ENCODE measurements at places on chromosomes 6 and 20.

GRCh38 chr6:126831461-126831860 is 287.0 kb upstream of the RSPO3 start:
- DNase-seq: no peak

- no peak for DNase-seq
Observed at GRCh38 chr6:90687775-90688380, 101.0 kb upstream of the MAP3K7 start.

GRCh38 chr6:35044145-35044745 is 96.9 kb downstream of the TCP11 start:
- no peak for DNase-seq

- DNase-seq: no peak
Observed at GRCh38 chr20:52118016-52118623, 73.5 kb downstream of the ZFP64 start.

GRCh38 chr6:161207200-161207599 is 66.7 kb downstream of the AGPAT4 start:
- no peak for DNase-seq

DNA sequence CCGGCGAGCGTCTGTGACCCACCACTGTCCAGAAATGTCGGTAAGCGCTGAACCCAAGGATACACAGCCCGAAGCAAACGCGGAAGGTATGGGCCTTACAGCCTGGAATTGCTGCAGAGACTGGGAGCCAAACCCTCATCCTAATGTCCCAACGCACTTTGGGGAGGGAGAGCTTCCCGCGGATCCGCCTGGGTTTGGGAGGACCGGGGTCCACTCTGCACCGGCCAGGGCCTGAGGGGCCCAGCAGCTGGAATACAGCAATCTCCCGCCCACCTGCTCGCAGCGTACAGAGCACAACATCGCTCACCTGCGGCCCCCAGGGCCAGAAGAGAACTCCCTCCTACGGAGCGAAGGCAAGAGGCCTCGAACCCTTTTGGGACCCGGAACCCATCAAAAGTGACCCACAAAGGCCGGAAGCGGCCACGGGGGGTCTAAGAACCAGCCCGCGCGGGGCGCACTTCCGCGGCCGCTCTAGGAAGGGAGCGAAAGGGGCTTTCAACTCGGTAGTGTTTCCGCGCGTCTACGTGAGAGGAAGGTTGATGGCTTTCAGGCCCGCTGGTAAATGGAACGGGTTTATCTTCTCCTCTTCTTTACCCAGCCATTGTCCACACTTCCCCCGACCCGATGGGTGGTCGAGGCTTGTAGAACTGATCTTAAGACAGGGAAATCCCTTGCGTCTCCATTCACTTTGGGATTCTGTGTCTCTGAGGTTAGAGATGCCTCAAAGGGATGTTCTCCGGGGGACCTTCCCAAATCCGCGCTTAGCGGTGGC is at the start of gene ZSCAN12:
Gene ZSCAN12 (minus strand): TSS at position 398 of the 772 bp plus-strand sequence. CDS start 1,342 bp downstream, outside the sequence.
- DNase-seq: peak; percentile 56

DNA sequence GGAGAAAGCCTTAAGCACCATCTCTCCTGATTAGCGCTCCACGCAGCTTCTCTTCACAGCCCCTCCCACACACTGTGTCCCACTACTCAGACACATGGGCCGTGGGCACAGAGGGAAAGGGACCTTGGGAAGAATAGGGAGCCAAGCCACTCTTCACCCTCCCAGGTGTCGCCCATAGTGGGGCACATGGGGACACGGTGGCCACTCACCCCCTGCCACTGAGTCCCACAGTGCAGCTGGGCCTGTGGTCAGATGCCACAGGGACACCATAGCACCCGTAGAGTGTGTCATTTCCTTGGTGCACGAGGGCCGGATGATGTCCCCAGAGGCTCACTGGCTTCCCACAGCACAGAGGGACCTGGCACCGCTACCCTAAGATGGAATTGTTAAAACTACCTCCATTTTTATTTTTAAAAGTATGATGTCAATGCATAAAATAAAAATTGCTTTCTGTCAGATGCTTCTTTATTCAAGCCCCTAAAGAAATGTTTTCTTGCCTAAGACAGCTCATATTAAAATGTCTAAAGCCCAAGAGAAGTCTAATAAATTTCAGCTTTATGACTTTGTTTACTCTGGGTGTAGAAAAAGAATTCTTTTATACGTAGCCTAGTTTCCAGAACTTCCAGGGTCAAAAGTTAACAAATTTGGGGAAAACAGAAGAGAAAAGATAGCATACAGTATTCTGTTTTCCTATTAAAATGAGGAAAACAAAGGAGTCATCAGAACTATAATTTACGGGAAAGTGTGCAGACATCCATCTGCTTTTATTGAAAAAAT is 191.0 kb upstream of the SNX9 start:
- DNase-seq: no peak

GRCh38 chr6:22668717-22669116 is 99.4 kb downstream of the HDGFL1 start:
- no peak for DNase-seq

- no peak for DNase-seq
Observed at GRCh38 chr20:22789676-22790075, 205.3 kb upstream of the FOXA2 start.

DNA sequence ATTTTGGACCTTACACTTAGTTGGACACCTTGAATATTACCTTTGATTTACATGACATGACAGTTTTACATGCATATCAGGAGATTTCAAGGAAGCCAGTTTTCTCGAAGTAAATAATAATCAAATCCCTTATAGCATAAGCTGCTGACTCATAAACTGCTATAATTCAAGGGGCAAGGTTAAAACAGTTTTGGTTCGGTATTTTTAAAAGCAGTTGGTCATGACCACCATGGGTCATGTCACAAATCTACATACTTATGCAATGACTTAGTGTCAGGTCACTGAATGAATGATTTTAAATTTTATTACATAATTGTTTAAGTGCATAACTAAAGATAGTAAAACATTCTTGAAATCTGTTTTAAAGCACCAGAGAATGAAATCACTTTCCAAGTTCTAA is 158.0 kb downstream of the DST start:
- no peak for DNase-seq

- DNase-seq: no peak
Observed at GRCh38 chr6:159788753-159789376, 537 bp downstream of the TCP1 start.

DNA sequence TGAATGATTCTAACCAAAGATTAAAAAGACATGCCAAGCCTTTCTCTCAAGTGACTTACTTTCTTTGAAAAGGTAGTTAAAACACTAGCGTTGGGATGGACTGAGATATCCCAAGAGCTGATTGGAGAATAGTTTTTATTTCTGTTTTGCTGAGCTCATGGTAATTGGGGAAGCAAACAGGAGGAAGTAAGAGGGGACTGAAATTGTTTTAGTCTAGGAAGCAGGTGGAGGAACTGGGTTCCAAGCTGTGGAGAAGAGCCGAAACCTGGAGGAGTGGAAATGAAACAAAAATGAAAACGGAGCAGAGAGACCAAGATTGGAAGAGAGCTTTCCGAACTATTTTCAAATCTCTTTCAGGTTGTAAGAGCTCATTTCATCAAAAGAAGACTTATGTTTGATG is 59.9 kb upstream of the TENT5A start:
- no peak for DNase-seq

- DNase-seq: no peak
Observed at GRCh38 chr6:129280749-129281148, 397.8 kb downstream of the LAMA2 start.

DNA sequence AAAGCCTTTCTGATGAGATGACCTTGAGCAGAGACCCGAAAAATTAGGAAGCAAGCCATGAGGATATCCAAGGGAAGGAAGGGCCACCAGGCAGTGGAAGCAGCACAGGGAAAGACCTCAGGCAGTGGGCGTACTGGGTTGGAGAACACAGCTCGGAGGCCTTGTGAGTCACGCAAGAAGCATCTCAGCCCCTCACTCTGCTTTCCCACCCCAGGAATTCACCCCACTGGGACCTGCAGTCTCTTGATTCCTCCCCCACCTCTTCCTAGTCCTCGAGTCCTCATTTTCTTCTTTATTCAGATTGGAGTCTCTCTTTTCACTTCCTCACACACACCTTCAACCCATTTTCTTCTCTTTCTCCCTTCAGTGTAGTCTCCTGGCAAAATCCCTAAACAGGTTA is 27.0 kb downstream of the RPRD1B start:
- DNase-seq: no peak

GRCh38 chr20:63940472-63941266 is 15.5 kb downstream of the UCKL1 start:
- DNase-seq: no peak

GRCh38 chr20:56867128-56867527 is 238.0 kb downstream of the TFAP2C start:
- DNase-seq: no peak

DNA sequence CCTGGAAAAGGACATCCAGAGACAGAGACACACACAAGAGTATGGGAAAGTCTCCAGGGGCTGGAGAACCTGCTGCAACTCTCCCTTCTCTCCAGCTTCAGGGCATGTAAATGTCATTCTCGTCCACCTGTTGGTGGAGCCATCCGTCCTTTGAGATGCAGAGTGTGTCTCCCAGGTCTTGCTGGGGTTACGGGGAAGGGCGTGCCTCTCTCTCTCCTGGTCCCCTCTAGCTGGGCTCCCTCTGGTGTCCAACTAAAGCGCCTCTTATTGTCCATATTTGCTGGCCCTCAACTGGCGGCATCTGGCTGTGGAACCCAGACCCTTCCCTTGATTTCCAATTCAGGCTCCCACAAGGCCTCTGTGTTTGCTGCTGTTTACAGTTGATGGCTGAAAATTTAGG is 244.1 kb downstream of the BMP7 start:
- DNase-seq: no peak

GRCh38 chr20:14902432-14903089 is 565.1 kb upstream of the FLRT3 start:
- DNase-seq: peak; percentile 5

DNA sequence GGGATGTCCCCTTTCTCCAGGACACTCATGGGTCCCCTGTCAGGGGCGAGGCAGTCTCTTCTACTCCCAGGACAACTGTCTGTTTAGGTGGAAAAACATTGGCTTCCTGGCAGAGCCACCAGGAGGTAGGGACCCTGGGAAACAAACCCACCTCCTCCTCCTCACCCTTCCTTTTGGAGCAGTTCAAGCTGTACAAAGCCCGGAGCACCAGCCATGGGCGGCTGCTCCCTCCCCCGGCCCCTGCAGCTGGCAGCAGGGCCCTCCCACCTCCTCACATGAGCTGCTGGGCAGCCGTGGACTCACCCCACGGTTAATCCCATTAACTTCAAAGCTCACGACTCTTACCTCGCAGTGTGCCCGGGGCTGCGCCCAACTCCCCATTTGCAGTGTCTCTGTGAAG is 48.6 kb downstream of the CDH4 start:
- DNase-seq: no peak

- no peak for DNase-seq
Observed at GRCh38 chr6:78688668-78689067, 178.7 kb upstream of the IRAK1BP1 start.

- no peak for DNase-seq
Observed at GRCh38 chr6:142413111-142413510, 111.3 kb downstream of the ADGRG6 start.

- no peak for DNase-seq
Observed at GRCh38 chr6:153758516-153758915, 280.5 kb upstream of the OPRM1 start.

GRCh38 chr6:5785249-5785648 is 221.5 kb downstream of the NRN1 start:
- DNase-seq: no peak

DNA sequence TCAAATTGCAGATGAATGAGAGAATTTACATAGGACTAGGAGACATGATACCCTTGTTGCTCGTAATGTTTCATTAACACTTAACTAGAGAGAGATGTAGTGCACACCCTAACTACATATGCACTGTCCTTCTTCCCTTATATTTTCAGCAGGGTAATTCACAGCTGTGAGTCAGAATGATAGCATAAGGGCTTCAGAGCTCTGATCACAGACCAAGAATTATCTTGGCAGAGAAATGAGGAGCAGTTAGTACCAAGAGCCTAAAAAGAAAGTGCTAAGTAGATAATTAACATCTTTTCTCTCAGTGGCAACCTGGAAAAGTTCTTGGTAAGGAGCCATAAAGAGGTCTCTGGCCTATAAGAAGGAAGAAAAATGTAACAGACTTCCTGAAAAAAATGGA is 35.8 kb downstream of the GRIK2 start:
- no peak for DNase-seq

DNA sequence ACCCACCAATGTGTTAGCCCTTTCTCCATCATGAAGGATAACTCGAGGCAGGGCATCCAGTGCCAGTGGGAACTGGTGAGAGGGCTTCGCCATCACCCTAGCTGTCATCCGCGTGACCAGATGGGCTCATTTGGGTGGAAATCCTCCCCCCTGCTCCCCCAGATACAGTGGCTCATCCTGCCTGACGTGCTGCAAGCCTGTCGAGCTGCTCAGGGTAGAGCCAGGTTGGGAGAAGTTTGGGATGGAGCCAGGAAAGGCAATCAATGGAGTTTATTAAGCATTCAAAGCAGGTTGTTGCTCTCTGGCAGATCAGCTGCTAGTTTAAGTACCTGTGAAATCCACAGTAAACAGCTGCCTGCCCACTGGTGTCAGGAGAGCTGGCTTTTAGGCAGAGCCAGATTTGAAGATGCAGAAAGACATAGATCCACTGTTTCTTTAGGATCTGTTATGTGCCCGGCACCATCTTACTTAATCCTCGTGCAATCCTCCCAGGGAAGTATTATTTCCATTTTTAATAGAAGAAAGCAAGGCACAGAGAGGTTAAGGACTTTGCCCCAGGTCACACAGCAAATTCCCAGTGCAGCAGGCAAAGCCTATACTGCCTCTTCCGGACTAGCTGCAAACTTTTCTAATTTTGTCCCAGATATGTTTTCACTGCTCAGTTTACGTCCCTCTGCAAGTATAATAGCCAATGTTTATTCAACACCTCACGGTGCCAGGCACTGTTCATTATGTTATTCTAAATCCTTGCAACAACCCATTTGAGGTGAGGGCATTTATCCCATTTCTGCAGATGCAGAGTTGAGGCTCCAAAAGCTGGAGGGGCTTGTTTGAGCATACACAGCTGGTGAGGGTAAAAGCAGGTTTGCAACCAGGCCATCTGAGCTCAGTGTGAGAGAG is 54.1 kb upstream of the KCNG1 start:
- no peak for DNase-seq

DNA sequence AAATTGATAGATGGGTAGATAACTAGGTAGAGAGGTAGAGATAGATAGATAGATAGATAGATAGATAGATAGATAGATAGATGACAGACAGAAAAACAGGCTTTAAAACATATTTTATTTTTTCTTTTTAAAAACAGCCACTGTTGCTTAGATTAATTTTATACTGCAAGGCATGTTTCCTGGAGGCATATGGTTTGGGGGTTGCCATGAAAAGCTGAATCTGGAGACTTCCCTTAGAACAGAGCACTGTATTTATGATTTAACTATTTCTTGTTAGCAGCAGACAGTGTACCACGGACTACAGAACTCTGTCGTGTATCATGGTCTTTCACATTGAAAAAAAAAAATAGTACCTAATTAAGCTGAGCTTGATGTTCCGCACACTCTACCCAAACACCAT is 38.8 kb downstream of the METTL24 start:
- DNase-seq: no peak

Data from GM12891 (cell line).